ENCODE measurements at places on chromosomes 3 and 15.

DNA sequence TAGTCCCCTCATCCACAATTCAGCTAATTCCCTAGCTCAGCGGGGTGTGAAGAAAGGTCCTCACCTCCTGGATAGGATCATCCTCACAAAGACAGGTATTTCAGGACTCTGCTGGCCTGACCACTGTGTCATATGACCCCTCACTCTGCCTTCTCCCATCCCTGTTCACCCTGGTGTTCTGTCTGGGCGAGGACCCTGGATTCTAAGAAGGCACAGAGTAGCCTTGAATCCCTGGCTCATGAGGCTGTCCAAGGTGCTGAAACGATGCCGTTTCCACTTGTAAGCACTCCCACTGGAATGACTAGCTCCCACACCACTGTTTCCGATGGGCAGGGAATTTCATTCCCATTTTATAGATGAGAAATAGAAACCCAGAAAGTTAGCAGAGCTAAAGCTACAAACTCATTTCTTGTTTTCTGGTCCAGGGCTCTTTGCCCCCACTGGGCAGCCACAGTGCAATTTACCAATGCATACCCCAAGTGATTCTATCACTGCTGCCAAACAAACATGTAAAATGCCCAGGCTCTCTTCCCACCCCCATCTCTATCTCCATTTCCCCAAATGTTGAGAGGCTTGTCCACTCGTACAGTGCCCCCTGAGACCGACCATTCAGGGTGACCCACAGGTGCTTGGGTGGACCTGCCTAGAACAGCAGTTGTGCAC, 83.2 kb downstream of the RAB11A start:
- DNase-seq: no peak

- peak; percentile 84 for DNase-seq
These were observed 5.8 kb upstream of the RPL29 start for GRCh38 chr3:52001443-52001974.

- no peak for DNase-seq
These were observed 288.7 kb downstream of the IL20RB start for GRCh38 chr3:137246491-137246890.

DNA sequence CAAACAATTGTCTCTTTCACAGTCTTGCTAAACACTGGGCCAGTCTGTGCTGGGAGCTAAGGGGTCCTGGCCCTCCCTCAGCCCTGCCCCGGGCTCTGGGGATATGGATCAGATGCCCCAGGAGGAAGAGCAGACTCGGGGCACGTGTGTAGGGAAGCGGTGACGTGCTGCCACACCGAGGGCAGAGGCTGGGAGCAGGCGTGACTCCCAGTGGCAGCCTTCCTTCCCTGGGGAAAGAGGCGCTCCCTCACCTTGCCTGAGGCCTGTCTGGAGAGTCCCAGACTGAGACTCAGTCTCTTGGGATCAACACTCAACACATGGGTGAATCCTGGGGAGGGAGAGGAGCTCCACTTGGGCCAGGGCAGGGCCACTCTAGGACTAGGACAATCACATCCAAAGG, 54.1 kb upstream of the GRIP2 start:
- DNase-seq: no peak

- DNase-seq: no peak
These were observed 15.9 kb downstream of the PFN2 start for GRCh38 chr3:149954812-149955211.

GRCh38 chr15:68815598-68815997, 5.1 kb downstream of the ANP32A start:
- DNase-seq: no peak

GRCh38 chr3:186988806-186989205, 58.5 kb downstream of the ST6GAL1 start:
- DNase-seq: no peak

DNA sequence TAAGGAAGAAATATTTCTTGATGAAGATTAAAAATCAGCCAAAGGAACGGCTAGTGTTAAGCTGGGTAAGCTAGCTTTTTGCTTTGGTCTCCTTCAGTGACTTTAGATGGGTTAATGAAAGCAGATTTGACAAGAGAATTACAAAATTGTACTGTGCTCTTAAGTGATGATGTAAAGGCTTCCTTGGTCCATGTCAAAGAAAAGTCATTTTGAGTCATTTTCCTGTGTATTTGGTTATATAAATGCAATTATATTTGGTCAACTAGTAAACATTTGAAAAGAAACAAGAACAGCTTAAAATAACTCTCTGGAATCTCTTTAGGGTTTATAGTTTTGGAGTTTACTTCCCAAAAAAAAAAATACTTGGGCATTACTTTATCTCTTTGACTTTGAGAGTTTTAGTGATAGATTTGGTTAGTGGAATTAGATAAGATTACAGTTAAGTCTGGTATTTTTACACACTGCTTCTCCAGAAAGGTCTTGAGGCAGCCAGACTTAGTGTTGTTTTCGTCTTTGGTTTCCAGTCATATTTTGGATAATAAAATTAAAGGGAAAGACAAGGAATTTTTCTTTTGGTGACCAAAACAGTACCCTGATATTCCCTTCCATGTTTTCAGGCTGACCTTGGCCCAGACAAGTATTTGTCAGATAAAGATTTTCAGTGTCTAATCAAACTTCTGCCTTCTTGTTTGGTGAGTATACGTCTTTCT, 42.3 kb downstream of the PDHB start:
- no peak for DNase-seq

DNA sequence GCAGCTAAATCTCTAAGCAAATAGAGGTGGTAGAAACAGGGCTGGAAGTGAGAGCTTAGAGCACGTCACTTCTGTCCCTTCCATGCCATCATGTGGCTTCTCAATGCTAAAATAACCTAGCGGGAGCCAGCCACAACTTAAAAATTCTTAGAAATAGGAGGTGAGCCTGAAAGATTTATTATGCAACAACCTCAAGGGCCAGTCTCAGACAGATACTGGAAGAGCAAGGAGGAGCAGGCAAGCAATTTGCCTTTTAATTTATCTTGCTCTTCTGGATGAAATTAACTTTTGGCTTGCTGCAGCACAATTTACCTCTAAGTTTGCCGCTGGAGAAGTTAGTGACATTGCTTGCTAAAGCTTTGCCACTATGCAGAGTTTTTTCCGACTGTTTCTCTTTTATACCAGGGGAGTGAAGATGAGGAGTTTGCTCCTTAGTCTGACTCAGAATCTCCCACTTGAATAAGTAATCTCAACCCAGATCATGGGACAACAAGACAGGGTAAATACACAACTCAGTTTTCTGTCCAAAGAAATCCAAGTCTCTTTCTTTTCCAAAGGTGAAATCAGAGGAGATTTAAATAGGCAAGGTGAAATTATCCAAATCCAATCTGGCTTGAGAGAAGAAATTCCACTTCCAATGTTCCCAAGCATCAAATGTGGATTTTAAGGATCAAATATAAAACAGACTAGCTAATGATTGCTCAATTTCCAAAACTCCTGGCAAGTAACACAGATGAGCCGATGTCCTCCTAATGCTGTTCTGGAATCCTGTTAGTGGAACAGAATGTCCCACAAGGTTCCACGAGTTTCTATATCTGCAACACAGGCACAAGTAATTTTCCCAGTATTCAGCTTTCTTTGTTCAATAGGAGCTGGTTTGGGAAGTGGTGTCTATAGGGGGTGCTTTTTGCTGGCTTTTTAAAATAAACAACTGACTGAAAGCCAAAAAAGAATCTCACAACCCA, 329.4 kb upstream of the RORA start:
- no peak for DNase-seq

DNA sequence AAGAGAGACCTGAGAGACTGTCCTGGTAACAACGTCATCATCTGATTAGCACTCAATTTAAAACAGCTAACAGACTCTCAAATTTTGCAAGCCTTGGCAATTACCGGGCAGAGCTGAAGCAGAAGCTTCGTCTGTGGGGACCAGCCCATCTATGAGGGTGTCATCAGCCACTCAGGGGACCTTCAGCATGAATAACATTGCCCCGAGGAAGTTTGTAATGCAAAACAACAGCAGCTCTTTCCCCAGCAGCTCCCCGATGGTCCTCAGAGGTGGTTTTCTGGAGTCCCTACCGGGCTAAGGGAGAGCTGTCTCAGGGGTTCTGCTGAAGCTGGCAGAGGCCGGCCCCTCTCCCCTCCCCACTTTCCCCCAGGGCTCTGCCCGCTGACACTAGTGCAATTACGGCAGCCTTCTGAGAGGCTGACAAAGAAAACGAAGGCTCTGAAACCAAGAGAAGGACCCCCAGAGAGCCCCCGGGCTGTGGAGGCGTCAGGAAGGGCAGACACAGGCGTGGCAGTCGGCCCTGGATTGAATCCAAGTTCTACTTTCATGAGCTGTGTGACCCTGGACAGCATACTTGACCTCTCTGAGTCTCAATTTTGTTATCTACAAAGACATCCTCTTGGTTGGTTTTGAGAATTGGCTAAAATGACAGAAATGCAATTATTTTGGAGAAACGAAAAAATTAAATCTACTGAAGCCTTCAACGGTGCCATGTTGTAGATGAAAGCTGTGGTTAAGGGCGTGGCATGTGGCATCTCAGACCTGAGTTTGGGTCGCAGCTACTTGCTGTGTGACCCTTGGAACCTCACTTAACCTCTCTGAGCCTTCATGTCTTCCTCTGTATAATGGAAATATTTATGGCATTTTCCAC, 102.1 kb upstream of the TLE3 start:
- no peak for DNase-seq

DNA sequence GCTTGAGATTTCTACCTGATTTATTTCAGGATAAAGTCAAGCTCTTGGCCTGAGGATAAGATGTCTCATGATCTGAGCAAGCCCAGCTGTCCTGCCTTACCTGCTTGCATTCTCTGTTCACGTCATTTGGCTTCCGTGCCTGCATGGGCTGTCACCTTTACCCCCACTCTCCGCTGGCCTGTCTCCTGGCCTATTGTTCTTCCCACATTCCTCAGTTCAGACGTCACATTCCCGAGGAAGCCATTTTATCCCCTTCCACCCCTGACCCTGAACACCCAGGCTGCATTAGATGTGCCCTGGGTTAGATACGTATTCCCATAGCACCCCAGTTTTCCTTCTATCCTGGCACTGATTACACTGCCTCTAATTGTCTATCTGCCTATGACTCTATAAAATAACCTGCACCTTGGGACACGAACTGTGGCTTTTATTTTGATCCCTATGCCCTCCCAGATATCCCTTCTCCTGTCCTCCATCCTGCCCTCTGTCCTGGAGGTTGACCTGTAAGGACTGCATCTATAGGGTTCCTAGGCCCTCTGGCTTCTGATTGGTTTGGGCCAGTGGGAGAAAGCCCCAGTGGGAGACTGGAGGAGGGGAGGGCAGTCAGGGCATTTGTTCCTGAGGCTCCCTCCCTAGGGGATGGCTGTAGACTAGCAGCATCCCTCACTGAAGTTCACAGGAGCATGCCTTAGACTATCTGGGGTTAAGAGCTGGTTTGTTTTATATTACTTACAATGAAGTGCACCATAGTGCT, 19.2 kb upstream of the UBE2Q2 start:
- no peak for DNase-seq

GRCh38 chr15:33442449-33442848, 131.7 kb downstream of the RYR3 start:
- no peak for DNase-seq

GRCh38 chr15:37133602-37134001, 33.3 kb upstream of the MEIS2 start:
- no peak for DNase-seq

GRCh38 chr15:38705436-38706219, 141.0 kb upstream of the RASGRP1 start:
- no peak for DNase-seq

GRCh38 chr3:110577854-110578253, 493.8 kb upstream of the NECTIN3 start:
- DNase-seq: no peak

DNA sequence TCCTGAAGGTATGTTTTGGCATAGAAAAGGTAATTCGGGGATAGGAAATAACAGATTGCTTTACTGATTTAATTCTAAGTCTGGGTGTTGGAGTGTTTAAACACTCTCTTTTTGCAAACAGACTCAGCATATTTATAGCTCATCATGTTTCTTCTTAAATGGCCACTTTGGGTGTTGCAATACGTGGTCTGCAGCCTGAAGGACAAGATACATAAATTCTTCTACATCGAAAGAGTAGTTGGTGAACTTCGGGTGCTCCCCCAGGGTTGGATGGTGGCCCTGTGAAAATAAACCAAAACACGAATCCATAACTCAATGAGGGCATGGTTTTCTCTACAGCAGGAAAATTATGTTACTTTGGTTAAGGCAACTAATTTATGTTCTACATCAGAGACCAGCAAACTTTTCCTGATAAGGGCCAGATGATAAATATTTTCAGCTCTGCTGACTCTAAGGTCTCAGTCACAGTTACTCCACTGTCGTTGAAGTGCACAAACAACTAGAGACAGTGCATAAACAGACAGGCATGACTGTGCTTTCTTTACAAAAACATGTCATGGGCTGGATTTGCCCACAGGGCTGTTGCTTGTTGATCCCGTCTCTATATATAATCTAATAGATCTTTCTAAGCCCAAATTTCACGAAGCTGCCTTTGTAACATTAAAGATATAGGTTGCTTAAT, 35.9 kb downstream of the EOGT start:
- no peak for DNase-seq

GRCh38 chr15:60400944-60401343, 3.2 kb upstream of the ANXA2 start:
- no peak for DNase-seq

DNA sequence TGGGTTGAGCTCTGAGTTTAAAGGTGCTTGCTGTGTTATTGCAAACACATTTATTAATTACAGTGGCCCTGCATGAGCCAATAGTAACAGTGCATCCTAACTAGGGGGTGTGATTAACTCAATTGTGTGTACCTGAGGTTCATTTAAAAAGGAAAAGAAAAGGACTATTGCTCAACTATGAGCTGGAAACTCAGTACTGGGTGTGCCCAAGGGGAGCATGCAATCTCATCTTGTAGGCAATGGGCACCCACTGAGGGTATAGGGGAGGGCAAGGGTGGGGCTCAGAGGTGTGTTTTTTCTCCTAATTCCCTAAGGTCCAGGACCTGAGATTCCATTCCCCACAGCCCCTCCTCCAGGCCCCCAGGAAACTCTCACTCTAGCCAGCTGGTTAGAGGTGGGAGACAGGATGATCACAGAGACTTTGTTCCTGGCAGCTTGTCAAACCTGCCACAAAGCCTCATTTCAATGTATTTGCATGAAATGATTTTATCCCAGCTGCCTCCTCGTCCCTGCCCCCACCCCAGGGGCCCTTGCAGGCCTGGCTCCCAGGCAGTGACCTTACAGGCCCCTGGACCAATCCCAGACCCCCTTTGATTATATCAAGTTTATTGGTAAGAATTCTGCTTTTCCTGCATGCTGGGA, 220.7 kb downstream of the TBC1D2B start:
- DNase-seq: no peak
